ENCODE measurements at places on chromosomes 1 and 21.

DNA sequence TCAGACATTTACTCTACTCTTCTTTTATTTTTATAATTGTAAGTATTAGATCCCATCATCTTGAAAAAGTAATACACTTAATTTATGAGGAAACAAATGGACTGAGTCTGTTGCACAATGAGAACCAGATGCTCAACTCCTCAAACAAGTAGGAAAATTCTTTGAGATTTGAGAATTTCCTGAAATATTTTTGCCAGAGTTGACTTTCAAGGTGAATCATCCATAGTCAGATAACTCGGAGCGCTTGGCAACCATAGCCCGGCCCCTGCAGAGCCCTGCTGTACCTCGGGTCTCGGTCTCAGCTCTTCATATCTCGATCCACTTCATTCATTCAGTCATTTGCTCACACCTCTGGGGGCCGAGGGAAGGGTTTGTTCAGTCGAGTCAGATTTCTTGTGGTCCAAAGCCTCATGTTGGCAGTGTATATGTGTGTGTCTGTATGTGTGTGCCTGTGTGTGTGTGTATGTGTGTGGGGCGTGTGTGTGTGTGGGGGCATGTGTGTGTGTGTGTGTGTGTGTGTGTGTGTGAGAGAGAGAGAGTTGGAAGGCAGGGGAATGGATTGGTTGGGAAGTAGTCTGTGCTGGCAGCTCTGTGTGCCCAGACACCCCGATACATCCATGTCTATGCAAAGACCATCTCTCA is 18.1 kb upstream of the PCP4 start:
- DNase-seq = no peak

GRCh38 chr1:37034121-37035013 is at the start of gene GRIK3:
Gene GRIK3 (minus strand): TSS chr1:37034515. CDS start chr1:37034108, 407 bp downstream.
- no peak for DNase-seq

DNA sequence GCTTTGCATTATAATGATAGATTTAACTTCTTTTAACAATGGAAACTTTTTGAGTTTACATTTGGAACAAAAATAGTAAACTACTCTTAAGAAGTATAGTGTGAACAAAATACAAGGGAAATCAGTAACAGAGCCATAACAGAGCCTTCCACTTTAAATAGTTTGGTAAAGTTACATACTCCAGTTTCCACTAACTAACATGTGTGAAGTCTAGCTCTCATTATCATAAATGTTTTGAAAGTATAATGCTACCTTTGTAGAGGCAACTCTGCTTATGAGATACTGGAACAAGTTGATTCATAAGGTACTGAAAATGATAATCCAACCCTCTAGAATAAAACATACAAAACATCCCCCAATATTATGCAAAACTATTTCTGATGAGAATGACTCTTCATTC is 1155.1 kb upstream of the ADGRL2 start:
- DNase-seq = no peak

- no peak for DNase-seq
Measured at GRCh38 chr1:197725044-197725443, 50.2 kb downstream of the DENND1B start.

- DNase-seq = no peak
Measured at GRCh38 chr1:155199792-155200191, 7.9 kb downstream of the THBS3 start.

DNA sequence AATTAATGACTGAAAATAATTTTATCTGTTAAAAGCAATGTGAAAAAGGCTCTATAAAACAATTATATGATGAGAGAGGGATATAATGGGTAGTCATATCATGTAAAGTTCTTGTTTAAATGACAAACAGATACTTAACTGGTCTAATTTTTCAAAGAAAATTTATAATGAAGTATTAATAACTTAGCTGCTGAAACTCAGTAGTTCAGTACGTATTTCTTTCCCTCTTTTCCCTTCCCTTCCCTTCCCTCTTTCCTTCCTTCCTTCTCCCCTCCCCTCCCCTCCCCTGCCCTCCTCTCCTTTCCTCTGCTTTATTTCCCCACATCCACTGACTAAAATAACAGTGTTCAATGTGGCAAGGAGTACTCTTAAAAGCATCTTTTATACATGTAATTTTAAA is 123.1 kb upstream of the PTGFR start:
- DNase-seq = no peak

DNA sequence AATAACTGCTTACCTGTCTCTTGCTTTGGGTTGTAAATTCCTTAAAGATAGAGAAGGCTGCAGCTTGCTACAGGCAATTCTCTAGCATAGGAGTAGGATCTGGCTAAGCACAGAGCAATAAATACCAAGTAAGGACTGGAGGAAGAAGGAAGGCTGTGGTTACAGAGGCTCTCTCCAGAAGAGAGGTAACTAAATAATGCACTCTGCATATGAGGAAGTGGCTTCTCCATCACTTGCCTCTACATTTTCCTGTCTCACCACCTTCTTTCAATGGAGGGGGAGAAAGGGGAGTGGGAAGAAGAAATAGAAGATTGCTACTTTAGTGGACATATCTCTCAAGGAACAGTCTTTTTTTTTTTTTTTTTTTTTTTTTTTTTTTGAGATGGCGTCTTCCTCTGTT is 60.9 kb upstream of the LAX1 start:
- no peak for DNase-seq

DNA sequence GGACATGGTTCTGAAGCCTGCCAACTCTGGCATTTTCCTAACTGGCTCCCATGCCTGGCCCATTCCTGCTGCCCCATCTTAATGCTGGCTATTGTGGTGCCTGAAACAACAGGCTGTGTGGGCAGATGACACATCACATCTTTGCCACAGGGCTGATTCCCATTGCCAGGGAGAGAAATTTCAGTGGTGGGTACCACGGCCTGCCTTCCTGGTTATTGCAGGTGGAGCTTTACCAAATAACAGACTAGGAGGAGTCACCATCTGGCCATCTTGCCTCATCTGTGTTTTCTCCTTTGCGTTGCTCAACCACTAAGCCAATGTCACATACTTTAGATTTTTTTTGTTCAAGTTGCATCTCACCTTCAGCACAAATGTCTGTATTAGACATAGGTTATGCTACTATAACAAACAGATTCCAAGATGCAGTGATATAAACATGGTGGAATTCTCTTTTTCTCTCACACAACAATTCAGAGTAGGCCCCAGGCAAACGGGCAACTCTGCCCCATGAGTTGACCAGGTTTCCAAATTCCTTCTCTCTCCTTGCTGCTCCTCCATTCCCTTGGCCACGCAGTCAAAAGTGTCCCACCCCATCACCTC is 14.1 kb downstream of the CDA start:
- DNase-seq = no peak

DNA sequence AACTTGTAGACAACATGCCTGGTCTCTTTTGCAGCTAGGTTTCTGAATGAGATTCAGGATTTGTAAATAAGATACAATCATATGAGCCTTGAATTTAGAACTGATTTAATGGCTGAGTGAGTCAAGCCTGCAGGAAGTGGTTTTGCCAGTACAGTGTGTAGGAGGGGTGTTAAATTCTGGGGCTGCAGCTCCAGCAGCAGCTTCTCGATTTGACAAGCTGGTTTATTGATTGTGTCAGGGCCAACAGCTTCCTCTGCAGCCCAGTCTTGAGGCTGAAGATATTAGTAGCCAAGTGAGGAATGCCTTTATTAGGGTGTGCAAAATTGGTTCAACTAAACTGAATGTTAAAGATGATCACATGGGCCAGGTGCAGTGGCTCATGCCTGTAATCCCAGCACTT is 11.5 kb upstream of the PLA2G5 start:
- peak; percentile 11 for DNase-seq

GRCh38 chr1:68814067-68814466 is 317.2 kb upstream of the DEPDC1 start:
- no peak for DNase-seq

DNA sequence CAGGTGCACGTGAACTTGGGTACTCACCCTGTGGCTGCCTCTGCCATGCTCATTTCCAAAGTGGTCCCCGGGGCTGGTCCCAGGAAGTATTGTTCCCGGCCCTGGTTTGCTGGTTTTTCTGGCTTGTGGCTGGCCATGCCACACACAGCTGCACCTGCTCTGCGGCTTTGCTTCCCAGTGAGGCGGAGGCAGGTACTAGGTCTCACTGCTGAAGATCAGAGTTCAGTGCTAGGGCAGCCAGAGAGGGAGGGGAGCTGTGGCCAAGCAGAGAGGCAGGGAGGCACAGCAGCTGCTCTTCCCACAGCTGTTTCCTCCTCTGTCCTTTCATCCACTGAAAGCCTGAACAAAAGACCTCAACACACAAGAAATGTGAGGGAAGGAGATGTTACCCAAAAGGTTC is 30.5 kb downstream of the ENO1 start:
- DNase-seq = no peak

GRCh38 chr21:34795175-34795547 is 126.4 kb downstream of the CLIC6 start:
- DNase-seq = no peak

GRCh38 chr1:24201941-24202440 is 14.9 kb upstream of the IFNLR1 start:
- DNase-seq = peak; percentile 28

DNA sequence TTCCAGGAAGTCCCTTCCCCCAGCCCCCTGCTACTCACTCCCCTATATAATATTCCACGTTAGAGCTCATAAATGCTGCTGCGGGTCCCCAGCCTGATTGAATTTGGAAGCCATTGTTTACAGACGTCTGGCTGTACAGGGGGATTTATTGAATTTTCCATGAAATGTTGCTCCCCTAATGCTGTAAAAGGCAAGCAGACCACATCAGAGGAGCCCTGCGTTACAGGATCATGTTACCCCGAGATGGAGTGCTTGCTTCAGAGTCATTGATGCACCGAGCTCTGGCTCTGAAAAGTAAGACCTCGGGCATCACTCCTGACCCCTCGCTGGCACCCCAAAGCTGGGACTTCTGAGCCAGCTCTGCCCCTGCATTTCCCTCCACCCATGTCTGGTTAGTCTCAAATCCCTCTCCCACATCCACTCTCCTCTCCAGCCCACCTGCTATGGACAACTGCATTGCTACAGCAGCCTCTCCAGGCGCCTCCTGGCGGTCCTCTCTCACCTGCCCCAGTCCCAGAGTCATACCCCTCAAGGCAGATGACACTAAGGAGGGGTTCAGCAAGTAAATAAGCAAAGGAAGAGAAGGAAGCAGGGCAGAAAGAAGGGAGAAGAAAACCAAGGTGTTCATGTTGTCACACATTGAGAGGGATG is 127.8 kb downstream of the TMEM53 start:
- no peak for DNase-seq

DNA sequence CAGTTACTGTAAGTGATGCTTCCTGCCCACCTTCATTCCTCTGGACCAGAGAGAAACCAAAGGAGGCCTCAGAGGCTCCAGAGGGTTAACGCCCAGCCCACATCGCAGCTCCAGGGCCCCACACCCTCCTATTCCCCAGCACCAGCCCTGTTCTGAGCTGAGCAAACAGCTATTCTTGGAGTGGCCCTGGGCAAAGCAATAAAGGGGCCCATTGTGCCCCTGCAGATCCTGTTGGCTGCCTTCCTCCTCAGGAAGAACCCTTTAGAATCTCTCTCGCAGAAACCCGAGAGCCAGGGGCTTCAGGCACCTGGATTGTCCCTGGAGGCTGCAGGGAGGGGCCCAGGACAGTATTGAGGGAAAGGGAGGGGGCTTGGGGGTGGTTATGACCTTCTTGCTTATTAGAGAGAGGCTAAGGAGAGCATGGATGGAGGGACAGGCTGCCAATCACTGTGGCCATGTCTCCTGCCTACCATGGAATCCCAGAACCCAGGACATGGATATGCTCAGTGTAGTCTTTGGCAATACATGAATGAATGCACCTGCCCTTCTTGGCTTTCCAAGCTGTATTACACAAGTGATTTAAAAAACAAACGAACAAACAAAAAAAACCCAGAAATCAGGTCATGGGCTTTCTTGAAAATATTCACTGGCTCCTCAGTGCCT is 9.2 kb downstream of the PADI2 start:
- DNase-seq = no peak

DNA sequence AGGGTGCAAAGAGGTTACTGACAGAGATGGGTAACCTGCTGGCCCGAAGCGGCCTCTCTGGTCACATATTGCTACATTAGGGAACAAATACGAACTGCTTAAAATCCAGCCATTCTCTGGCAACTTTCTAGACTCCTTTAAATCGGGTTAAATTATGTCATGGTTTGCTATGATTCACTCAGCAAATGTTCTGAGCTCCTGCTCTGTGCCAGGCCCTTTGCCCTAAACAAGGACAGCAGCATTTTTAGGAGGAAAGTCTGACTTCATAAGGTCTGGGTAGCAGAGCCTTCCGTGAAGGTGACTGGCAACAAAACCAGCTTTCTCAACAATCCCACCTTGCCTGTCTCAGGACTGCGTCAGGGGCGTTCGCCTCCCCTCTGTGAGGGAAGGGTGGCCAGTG is 15.4 kb downstream of the ZP4 start:
- DNase-seq = no peak

GRCh38 chr1:201724766-201725118 is 104.2 kb upstream of the IPO9 start:
- DNase-seq = no peak

DNA sequence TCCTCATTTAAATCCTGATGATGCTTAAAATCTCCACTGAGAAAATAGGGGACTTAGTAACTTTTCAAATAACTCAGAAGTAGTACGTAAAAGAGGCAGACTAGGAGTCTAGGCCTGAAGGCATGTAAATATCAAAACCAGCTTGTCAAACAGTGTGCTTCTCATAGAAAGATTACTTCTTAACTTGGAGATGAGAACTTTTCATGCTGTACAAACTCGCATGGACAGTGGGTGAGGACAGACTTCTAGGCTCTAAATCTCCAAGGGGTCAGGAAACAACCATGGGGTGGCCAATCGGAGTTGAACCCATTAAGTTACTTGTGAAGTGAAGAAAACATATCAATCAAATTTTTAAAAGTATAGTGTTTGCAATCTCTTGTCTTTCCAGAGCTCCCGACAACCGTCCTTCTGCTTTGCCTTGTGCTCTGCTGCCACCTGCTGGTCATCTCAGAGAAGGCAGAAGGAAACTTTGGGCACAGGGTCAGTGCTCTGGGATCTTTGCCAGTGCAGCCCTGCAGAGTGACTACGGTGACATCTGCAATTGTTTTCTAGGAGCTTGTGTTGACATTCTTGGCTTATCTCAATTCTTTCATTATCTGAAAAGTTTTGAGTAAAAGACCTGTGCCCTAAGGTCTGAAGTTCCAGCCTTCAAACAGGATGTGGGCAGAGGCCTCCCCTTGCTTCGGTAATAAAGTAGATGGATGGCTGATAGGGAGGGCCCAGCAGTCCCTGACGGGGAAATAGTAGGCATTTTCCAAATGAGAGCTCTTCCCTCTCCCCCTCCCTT is 105.1 kb upstream of the PDE4B start:
- DNase-seq = peak; percentile 66

GRCh38 chr1:184387476-184388318 is 868 bp downstream of the C1orf21 start:
- DNase-seq = peak; percentile 26

- DNase-seq = no peak
Measured at GRCh38 chr21:43805275-43805800, 16.0 kb downstream of the RRP1 start.

GRCh38 chr1:144101397-144102045 is 129.7 kb upstream of the FAM72C start:
- DNase-seq = no peak

DNA sequence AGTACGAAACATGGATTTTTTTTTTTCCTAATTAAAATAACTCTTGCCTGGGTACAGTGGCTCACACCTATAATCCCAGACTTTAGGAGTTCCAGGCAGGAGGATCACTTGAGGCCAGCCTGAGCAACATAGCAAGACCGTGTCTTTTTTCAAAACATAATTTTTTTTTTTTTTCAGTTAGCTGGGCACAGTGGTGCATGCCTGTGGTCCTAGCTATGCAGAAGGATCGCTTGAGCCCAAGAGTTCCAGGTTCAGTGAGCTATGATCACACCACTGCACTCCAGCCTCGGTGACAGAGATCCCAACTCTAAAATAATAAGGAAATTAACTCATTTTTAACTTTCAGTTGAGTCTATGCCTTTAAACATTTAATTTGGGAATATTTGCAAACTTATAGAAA is 170.1 kb downstream of the NEK7 start:
- no peak for DNase-seq
